ENCODE measurements at places on chromosomes 16 and 17.

GRCh38 chr17:67824735-67825626 is at the start of gene BPTF:
Gene BPTF (plus strand): TSS chr17:67825503. CDS start chr17:67825725, 222 bp downstream.
- DNase-seq, result peak; percentile 70

DNA sequence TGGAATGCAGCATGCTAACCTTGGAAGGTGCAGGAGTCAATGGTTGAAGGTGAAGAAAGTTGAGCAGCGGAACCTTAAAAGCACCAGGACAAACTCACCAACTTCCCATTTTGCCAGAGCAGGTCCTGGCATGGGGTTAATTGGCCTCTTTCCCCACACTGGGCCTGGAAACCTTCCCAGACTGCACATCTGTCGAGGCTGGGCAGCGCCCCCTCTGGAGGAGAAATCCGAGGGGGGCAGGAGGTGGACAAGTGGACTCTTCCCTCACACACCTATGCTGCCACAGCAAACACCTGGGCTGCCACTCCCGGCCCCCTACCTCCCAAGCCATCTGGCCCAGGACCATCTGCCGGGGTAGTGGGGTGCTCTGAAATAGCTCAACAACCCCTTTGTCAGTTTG is 232.4 kb downstream of the CBLN1 start:
- no peak for DNase-seq

DNA sequence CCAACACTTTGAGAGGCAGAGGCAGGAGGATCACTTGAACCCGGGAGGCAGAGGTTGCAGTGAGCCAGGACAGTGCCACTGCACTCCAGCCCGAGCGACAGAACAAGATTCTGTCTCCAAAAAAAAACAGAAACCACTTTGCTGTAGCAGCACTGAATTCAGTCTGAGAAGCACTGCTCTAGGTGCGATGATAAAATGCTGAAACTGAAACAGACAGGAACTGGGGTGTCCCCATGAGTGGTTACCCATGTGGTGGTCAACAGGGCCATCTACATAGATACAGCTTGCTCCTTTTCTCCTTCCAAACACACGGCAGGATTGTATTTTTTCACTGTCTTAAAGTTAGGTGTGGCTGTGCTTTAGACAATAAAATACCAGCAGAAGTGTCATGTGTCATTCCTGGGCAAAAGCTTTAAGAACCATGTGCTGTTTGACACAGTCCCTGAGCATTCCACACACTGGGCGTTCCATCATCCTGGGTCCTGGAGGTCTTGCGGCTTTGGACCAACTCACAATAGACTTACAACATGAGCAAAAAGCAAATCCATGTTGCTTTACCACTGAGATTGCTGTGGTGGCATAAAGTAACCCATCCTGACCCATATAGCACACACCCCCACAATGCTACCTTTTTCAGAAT is 11.5 kb downstream of the GAS7 start:
- DNase-seq, result no peak

DNA sequence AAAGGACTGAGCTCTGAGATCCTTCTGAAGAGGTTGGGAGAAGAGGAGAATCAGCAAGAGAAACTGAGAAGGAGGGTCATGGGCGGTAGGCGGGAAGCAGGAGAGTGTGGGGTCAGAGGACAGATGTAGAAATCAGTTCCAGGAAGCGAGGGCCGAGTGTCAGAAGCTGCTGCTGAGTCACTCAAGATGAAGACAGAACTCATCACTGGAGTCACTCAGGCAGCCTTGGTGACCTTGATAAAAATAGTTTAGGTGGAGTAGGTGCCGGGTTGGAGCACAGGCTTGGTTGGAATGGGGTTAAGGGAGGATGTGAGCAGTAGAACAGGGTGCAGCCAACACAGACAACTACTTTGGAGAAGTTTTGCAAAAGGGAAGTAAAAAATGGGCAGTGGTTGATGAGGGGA is 6.1 kb upstream of the ITGAM start:
- no peak for DNase-seq

DNA sequence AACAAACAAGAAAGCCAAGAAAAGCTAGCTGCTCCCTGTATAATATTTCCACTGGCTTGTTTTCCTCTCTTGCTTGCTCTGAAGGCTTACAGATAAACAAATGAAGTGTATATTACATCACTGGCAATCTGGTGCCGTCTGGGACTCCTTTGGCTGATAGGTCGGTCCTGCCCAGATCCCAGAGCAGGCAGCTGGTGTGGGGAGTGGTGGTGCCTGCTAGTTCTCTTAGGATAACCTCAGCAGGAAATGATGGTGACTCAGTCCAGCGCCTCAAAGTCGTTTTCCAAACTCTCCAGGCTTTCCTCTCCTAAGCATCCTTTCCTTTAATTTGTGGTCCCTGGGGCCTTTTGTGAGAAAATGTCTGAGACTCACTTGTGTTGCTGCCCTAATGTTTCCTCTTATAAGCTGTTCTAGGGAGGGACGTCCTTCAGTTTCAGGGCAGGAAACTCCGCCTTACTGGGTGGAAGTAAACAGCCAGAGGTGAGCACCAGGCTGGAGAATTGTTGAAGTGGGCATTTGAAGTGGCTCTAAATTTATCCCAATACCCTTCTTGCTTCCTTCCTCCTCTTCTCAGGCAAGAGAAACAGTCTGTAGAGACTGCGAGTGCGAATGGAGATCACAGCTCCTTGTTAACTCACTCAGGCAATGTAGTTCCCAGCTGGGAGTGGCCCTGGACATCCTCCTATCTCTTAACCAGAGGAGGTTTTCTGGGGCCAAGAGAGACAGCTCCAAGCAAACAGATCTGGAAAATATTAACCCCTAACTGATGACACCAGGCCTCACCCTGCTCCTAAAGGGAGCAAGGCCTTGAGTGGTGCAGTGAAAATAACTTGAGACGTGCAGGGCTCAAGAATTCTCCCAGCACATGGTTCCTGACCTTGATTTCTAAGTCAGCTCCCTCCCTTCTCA is 34.9 kb downstream of the CD300LF start:
- DNase-seq, result no peak

- no peak for DNase-seq
Observed at GRCh38 chr17:38353086-38353604, 1.5 kb downstream of the SOCS7 start.

DNA sequence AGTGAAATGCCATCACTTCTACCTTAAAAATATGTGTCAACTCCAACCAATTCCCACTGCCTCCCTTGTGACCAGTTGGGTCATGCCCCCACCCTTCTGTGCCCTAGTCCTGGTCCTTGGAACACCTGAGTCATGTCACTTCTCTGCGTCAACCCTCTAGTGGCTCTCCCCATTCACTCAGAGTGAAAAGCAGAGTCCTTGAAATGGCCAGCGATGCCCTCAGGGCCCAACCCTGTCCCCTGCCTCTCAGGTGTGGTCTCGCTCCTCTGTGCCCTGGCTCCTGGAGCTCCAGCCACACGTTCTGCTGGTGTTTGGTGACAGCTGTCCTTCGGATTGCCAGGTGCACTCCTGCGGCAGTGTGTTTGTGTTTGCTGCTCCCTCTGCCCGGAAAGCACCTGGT is 89.2 kb downstream of the SPECC1 start:
- no peak for DNase-seq

- no peak for DNase-seq
Observed at GRCh38 chr16:4328046-4328781, 12.3 kb downstream of the GLIS2 start.

DNA sequence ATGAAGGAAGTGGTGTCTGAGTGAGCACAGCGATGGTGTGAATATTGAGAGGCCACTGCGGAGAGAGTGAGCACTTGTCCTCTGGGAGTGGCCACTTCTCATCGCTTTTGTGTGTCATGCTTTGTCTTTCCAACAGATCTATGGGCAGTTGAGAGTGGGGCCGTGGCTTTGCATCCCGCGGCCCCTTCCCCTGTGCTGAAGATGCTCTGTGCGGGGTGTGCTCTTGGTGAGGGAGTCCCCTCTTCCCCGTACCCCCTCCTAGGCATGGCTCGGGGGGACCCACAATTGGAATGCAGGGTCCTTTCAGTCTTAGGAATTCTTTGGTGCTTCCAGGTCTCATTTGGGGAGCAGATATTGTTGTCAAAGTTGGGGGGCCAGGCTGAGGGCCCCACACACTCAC is 197.3 kb upstream of the WSCD1 start:
- no peak for DNase-seq

- DNase-seq, result no peak
Observed at GRCh38 chr16:71242036-71242435, 11.5 kb upstream of the HYDIN start.

GRCh38 chr16:56362057-56362655 is 63.2 kb downstream of the AMFR start:
- DNase-seq, result no peak

DNA sequence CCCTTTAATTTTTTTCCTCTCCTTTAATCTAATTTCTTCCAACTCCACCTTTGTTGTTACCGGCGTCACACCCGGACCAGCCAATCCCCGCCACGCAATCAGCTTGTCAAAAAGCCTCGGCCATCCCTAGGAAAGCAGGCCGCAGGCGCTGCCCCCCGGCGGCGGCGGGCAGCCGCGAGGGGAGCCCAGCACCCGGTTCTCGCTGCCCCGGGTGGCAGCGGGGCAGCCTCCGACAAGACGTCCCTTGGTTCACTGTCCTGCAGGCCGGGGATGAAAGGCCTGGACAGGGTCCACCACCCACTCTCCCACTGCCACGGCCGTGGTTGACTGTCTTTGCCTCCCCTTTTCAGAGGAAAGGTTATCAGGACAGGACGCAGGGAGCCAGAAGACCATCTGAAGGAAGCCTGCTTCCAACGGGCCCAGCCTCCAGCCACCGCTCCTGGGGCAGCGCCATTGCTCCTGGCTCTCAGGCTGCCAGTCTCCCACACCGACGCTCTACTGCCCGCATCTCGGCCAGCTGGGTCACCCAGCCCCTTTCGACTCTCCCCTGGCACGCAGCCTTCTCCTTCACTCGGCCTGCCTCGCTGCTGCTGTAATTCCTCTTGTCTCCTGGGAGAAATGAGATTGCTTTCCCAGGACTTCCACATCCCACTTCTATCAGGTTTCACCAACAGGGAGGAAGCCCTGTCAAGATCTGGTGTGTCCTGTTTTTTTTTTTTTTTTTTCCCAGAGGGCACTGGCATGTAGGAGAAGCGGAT is 2.8 kb upstream of the UBTF start:
- no peak for DNase-seq

DNA sequence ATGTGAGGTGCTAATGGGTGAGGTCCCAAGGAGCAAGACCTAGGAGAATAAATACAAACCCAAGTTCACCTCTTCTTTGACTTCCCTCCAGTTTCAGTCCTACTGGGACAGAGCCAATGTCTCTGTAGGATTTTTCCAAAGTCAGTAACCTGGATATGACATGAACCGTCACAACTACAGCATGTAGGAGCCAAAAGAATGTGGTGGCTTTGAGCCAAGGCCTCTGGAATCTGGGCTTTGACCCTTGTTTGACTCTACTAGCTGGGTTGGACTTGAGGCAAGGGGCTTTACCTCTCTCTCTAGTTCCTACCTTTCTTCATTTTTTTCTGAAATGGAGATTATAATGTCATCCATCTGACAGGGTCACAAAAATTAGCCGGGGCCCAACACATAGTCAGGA is 91.4 kb downstream of the CACNG3 start:
- no peak for DNase-seq

DNA sequence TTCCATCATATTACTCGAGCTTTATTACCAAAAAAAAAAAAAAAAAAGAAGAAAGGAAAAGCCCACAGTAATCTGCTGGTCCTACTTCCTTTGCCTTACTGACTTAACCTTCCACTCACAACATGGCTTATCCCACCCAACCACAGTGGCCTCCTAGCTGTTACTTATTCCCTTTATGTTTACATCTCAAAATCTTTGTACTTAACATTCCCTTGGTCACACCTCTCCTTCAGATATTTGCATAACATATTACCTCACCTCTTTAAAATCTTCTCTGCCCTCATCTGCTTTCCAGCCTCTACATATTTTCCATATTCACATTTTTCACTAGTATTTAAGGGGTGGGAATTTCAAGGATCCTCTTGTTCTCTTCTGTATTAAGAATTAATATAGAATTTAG is 327.0 kb upstream of the TBX2 start:
- no peak for DNase-seq

- no peak for DNase-seq
Observed at GRCh38 chr17:21505819-21506815, 130.0 kb downstream of the KCNJ12 start.

DNA sequence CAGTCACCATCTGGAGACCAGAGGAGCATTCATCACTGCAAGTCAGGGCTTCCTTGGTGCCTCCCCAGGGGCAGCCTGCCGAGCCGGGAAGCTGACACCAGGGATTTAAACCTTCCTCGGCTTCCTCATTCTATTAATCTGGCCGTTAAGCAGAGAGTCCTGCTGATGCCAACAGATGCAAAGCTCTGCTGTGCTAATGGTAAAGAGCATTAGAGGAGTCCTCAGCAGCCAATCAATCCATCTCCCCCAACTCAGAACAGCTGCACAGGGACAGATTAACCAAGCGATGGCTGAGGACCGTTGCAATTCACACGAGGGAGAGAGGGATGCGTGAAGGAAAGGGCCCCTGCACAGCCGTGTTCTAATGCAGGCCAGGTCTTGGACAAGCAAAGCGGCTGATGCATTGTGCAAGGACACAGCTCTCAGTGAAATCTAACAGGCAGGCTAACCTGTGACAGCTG is 116.6 kb downstream of the XYLT1 start:
- DNase-seq, result no peak

GRCh38 chr16:22890976-22891375 is 77.0 kb downstream of the HS3ST2 start:
- DNase-seq, result no peak

DNA sequence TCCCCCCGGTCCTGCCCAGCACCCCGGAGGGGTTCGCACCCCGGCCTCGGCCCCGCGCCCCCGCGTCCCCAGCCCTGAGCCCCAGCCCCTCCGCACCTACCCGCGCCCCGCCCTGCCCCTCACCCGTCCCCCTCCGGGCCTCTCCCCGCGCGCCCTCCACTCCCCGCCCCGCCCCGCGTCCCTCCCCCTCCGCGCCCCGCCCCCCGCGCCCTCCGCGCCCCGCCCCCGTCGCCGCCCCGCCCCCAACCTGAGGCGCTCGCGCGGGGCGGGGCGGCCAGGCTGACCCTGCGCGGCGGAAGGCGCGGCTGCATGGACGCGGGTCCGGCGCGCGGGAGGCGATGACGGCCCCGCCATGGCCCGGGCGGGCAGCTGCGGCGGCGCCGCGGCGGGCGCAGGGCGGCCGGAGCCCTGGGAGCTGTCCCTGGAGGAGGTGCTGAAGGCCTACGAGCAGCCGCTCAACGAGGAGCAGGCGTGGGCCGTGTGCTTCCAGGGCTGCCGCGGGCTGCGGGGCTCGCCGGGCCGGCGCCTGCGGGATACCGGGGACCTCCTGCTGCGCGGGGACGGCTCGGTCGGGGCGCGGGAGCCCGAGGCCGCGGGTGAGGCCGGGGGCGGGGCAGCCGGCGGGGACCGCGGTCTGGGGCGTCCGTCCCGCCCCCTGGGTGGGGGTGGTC is at the start of gene SPIRE2:
TSS of gene SPIRE2 (plus strand) at position 277 of the 671 bp plus-strand sequence. CDS start at position 353, 76 bp downstream.
- DNase-seq, result no peak

- DNase-seq, result no peak
Observed at GRCh38 chr17:47318197-47318918, 5.4 kb upstream of the EFCAB13 start.

DNA sequence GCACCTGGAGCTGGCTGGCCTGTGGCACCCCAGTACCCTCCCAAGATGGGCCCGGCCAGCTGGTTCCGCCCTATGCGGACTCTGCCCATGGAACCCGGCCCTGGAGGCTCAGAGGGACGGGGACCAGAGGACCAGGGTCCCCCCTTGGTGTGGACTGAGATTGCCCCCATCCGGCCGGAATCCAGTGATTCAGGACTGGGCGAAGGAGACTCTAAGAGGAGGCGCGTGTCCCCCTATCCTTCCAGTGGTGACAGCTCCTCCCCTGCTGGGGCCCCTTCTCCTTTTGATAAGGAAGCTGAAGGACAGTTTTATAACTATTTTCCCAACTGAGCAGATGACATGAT is 12.0 kb downstream of the TBX21 start:
- DNase-seq, result no peak

Measured in AG04450 (cell line).